ENCODE measurements at places on chromosomes 5 and 9.

DNA sequence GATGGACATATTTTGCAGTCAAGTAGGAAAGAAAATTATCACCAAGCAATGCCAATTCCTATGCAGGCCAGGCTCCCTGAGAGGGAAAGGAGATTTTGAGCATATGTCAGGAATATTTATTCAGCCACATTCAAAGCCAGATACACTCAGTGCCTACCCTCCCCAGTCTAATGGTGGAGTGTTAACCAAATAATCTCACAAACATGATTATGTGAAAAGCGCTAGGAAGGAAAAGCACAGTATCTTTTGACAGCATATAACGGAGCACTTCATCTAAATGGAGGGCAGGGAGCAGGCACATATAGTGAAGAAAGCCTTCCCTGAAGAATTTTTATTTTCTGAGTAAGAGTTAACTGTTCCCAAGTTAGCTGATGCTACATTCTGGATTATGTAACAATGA is 80.3 kb upstream of the SLC30A5 start:
- DNase-seq, result no peak
- no peak overlapping the region for H3K27ac ChIP-seq
- H3K4me1 ChIP-seq, result no peaks in the 10 kb centered on the region
- no peaks in the 10 kb centered on the region for H3K27me3 ChIP-seq

GRCh38 chr5:96716716-96717115 is 54.5 kb downstream of the CAST start:
- H3K36me3 ChIP-seq, result no peaks in the 10 kb centered on the region
- H3K4me3 ChIP-seq, result no peak overlapping the region
- no peak for DNase-seq
- H3K4me1 ChIP-seq, result peaks cover 9% of the 10 kb centered on the region

DNA sequence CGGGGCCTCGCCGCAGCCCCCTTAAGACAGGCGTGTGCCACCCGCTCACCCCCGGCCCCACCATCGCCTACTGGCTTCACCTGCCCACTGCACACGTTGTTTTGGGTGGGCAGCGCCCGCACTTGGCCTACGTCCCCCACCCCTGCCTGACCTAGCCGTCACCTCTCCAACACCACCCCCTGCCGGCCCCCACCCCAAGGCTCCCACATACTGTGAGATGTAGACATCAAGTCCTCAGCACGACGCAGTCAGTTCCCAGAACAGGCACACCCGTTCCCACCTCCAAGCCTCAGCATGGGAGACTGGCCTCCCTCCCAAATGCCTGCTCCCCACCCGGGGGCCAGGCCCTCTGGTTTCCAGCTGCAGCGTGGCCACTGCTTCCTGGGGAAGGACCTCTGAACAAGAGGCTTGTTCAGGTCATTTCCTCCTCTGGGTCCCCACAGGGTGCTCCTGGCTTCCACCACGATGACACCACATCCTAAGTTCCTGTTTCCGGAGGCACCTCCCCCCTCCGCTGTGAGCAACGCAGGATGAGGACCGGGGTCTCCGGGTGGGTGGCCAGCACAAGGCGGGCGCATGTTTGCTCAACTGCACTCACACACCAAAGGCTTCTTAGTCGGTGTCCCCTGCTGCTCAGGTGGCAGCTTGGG is 11.3 kb downstream of the DBN1 start:
- no peak overlapping the region for H3K27ac ChIP-seq
- peaks cover 9% of the 10 kb centered on the region for H3K4me1 ChIP-seq
- DNase-seq, result no peak
- peaks cover 4% of the 10 kb centered on the region for H3K36me3 ChIP-seq

DNA sequence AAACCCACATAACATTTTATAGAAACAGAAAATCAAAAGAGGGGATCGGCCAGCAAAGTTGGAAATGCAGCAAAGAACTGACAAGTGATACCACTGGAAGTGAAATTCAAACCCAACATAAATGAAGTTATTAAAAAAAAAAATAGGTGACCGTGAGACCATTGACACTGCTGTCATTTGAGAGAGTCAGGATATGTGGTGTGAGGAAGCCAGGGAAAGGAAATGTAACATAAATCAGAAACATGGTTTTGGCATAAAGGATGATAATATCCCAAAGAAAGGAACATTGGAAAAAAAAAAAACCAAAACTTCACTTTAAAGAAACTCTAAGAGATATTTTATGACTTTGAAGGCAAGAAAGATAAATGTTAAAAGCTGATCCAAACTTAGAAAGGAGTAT is 312.4 kb upstream of the PIK3R1 start:
- no peak overlapping the region for H3K4me3 ChIP-seq
- H3K4me1 ChIP-seq, result no peaks in the 10 kb centered on the region
- no peak overlapping the region for H3K27ac ChIP-seq
- no peak for DNase-seq
- no peaks in the 10 kb centered on the region for H3K36me3 ChIP-seq

GRCh38 chr5:77167063-77167462 is 43.4 kb upstream of the PDE8B start:
- H3K4me3 ChIP-seq, result no peak overlapping the region
- H3K27ac ChIP-seq, result no peak overlapping the region
- no peaks in the 10 kb centered on the region for H3K36me3 ChIP-seq
- no peaks in the 10 kb centered on the region for H3K4me1 ChIP-seq
- H3K27me3 ChIP-seq, result peaks cover 8% of the 10 kb centered on the region

DNA sequence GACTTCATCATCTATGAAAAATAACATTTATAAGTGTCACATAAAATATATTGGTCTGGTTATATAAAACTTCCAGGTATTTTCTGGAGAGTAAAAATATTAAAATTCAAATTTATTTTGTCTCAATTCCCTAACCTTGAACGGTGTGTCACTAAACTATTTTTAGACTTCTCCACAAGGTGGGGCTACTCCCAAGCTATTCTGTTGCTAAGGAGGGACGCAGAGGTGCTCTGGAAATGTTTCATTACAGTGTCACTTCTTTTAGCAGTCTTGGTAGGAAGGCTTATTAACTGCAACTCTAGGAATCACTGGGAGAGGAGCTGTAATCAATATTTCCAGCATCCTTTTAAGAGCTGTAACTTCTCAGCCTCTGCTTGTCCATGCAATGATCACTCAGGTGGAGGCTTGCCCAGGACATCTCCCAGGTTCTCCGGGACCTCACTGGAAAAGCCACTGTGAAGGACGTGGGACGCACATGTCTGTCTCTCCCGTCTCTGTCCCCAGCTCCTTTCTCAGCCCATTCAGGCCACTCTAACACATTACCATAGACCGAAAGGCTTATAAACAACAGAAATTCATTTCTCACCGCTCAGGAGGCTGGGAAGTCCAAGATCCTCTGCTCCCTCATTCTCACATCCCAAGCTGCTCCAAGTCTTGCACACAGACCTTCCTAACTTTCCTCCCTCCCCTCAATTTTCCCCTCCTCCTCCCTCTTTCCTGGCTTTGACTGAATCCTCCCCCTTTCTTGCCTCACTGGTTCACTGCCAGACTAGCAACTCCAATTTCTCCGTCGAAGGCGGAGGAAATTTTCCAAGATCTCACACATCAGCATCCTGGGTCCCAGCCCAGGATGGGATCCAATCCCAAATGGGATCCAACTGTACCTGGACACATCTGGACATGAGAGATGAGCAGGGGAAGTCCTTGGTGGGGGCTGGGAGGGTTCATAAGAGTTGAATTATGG is 32.7 kb upstream of the DNAH5 start:
- DNase-seq, result no peak
- no peaks in the 10 kb centered on the region for H3K36me3 ChIP-seq
- no peak overlapping the region for H3K27ac ChIP-seq
- no peak overlapping the region for H3K4me3 ChIP-seq

DNA sequence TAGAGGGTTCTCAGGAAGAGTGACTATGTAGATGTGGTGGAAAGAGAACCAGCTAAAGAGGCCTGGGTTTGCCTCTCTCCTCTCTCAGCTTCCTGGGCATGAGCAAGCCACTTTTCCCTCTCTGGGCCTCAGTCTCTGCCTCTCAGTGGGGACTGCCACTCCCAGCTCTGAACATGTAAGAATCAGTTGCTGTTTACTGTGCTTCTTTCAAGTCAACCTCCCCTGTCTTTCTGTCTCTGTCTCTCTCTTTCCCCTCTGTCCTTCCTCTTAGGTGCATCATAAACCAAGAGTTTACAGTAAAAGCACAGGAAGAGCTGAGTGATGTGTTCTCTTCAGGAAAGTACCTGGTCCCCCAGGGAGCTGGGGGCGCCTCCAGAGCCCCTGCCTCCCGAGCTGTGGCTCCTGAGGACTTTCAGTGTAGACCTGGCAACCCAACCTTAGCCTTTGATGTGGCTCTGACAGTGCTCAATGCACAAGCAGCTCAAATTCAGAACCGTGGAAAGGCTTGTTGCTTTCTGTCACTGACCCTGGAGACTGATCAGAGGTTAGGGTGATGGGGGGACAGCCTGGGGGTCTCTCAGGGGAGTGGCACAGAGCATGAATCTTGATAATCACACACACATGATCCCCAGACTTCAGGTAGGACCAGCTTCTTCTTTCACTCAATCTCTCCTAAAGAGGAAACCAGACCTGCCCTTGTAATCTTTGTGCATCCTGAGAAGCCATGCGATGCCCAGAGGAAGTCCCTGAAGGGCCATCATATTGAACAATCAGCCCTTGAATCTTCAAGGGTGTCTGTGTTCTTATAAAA is 59.4 kb upstream of the TNFSF8 start:
- peaks cover 12% of the 10 kb centered on the region for H3K4me1 ChIP-seq
- peak overlapping the region; percentile 44 for H3K27ac ChIP-seq

GRCh38 chr9:20356403-20357036 is 265.8 kb downstream of the MLLT3 start:
- H3K27me3 ChIP-seq, result no peaks in the 10 kb centered on the region
- peak; percentile 61 for DNase-seq
- H3K4me1 ChIP-seq, result peaks cover 14% of the 10 kb centered on the region
- H3K36me3 ChIP-seq, result peaks cover 3% of the 10 kb centered on the region
- no peak overlapping the region for H3K4me3 ChIP-seq

- no peak for DNase-seq
- no peaks in the 10 kb centered on the region for H3K27me3 ChIP-seq
- H3K4me3 ChIP-seq, result no peak overlapping the region
- peaks cover 6% of the 10 kb centered on the region for H3K4me1 ChIP-seq
Observed at GRCh38 chr9:1875921-1876448, 139.2 kb upstream of the SMARCA2 start.

- H3K36me3 ChIP-seq, result no peaks in the 10 kb centered on the region
- no peak for DNase-seq
- H3K27me3 ChIP-seq, result no peaks in the 10 kb centered on the region
- no peaks in the 10 kb centered on the region for H3K4me1 ChIP-seq
- no peak overlapping the region for H3K4me3 ChIP-seq
- H3K27ac ChIP-seq, result no peak overlapping the region
Observed at GRCh38 chr5:127810707-127811490, 107.7 kb downstream of the CCDC192 start.

GRCh38 chr5:38551030-38552017 is 5.1 kb downstream of the LIFR start:
- H3K27ac ChIP-seq, result no peak overlapping the region
- no peak overlapping the region for H3K4me3 ChIP-seq
- no peaks in the 10 kb centered on the region for H3K4me1 ChIP-seq
- H3K27me3 ChIP-seq, result peaks cover 10% of the 10 kb centered on the region

DNA sequence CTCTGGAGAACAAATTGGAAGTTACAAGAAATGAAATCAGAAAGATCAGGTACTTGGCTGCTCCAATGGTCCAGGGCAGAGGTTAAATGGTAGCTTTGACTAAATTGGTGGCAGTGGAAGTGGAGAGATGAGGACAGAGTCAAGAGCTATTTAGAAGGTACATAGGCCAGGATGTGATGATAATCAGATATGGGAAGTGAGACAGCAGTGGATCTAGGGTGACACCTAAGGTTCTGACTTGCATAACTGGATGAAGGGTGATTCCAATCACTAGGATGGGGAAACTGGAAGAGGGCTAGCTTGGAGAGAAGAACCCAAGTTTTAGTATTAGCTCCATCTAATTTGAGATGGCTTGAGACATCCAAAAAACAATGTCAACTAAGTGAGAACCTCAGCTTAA is 24.0 kb upstream of the NDUFB6 start:
- H3K36me3 ChIP-seq, result no peaks in the 10 kb centered on the region
- H3K27me3 ChIP-seq, result no peaks in the 10 kb centered on the region
- DNase-seq, result no peak
- no peak overlapping the region for H3K4me3 ChIP-seq
- no peaks in the 10 kb centered on the region for H3K4me1 ChIP-seq

DNA sequence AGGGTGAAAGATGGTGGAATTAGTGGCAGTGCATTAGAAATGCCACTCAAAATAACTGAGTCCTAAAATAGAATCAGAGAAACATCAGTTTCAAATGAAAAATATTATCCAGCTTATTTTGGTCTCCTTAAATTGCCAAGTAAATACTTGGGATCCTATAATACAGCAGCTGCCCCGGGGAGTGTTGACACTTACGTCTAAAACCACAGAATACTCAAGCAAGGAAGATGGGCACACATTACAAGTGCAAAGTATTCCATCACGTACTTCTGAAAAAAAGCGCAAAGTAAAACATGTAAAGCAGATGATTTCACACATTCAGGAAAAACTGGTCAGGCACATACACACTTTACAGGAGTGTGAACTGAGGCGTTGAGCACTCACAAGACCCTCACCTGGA is 2.4 kb upstream of the ARHGEF37 start:
- H3K27ac ChIP-seq, result no peak overlapping the region
- no peak for DNase-seq
- H3K27me3 ChIP-seq, result no peaks in the 10 kb centered on the region
- H3K4me3 ChIP-seq, result no peak overlapping the region
- no peaks in the 10 kb centered on the region for H3K36me3 ChIP-seq

GRCh38 chr9:132348676-132349075 is 6.1 kb downstream of the SETX start:
- H3K4me1 ChIP-seq, result peaks cover 41% of the 10 kb centered on the region
- H3K36me3 ChIP-seq, result peaks cover 72% of the 10 kb centered on the region
- no peak overlapping the region for H3K4me3 ChIP-seq
- peak overlapping the region; percentile 54 for H3K27ac ChIP-seq

- peaks cover 36% of the 10 kb centered on the region for H3K4me1 ChIP-seq
- H3K27ac ChIP-seq, result no peak overlapping the region
- no peak overlapping the region for H3K4me3 ChIP-seq
- no peaks in the 10 kb centered on the region for H3K36me3 ChIP-seq
Observed at GRCh38 chr9:127421057-127421456, 3.1 kb upstream of the ZNF79 start.

- H3K27ac ChIP-seq, result no peak overlapping the region
- no peaks in the 10 kb centered on the region for H3K36me3 ChIP-seq
- no peak overlapping the region for H3K4me3 ChIP-seq
- H3K4me1 ChIP-seq, result no peaks in the 10 kb centered on the region
- no peak for DNase-seq
- H3K27me3 ChIP-seq, result no peaks in the 10 kb centered on the region
Observed at GRCh38 chr5:77864997-77865396, 88.9 kb upstream of the TBCA start.

DNA sequence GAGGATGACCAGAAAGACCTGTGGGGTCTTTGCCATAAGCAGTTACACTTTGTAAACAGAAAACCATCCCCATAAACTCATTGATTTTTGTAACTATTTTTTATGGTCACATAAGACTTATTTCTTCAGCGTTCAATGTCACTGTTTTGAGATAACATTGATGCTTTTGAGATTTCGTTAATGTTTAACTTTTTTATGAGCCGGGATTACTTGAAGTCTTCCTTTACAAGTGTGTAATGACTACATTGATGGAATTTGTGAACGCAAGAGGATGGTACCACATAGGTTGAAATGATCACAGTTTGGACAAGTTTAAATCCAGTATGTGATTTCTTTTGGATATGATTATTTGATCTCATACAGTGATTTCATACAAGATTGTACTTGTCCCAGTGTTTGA is 1.8 kb downstream of the SLC12A2 start:
- H3K27ac ChIP-seq, result no peak overlapping the region
- no peak for DNase-seq
- no peaks in the 10 kb centered on the region for H3K27me3 ChIP-seq
- H3K4me1 ChIP-seq, result peaks cover 22% of the 10 kb centered on the region
- H3K36me3 ChIP-seq, result no peaks in the 10 kb centered on the region
- H3K4me3 ChIP-seq, result no peak overlapping the region

Data from T-cell (primary cell).